Bone marrow (tissue), 2 donors: ENCODE measurements at places on chromosomes 2 and 18.

DNA sequence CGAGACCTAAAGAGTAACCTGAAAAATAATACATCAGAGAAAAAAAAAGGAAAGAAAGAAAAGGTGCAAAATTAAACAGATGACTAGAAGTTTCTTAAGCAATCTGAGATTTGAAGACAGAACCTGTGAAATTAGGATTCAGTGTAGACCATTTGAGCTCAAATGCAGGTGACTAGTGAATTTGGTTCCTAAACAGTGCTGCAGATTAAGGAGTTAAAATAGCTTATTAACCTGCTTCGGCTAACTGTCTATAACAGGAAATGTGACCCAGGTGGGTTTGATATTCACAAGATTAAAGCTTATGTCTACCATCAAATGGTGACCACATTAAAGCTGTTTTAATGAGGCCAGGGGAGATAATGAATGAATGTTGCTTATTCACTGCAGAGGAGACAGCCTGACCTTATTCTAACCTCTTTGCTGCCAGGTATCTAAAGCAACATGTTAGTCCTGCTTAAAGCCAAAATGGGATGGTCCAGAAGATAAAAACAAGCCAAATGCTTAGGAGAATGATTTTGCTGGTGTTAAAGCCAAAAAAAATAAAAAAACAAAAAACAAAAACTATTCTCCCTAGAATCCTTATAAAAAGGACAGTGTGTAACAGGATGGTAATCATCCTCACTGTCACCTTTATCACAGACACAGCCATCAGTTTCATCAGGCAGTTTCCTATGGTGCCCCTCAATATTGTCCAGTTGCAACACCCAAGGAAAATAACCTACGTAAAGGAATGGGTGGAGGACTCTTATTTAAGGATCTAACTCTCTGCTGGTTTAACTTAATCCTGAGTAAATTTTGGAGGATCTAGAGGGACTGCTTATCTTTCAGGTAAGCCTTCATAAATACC is 769.0 kb upstream of the ZEB2 start:
- DNase-seq, result no peak

- DNase-seq, result no peak
These were observed 102.3 kb downstream of the CDCA7 start for GRCh38 chr2:173456960-173457359.

GRCh38 chr2:242012956-242013764 is 143.6 kb downstream of the RTP5 start:
- DNase-seq, result no peak

GRCh38 chr2:148650881-148651280 is 6.3 kb downstream of the EPC2 start:
- no peak for DNase-seq

DNA sequence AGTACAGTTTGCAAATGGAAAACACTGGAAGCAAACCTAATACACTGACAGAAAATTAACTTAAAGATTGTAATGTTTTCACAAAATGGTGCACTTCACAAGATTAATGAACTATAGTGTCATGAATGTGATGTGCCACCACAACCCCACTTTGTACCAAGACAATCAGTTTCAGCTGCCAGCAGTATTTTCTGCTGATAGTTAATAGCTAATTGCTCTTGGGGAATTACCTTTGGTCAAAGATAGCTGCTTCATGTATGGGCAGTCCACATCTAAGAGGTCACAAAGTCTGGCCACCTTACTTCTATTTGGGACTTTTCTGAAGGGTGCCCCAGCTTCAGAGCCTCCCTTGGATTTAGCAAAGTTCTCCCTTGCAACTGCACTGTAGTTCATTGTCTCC is 254.0 kb downstream of the CALCRL start:
- no peak for DNase-seq

DNA sequence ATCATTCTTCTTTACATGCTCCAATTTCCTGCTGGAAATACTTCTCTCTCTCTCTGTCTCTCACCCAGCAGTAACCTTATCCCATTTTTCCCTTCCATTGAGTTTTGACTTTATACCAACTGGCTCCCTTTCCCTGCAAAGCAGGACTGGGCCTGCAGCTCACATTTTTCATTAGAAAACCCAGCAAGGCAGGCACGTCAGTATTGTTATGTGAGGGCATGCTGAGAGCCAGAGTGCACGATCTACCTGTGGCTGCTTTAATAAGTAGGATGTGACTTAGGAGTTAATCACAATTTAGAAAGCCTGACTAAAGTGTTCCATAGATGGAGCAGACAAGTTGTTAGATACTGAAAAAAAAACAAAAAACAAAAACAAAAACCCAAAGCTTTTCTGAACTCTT is 5.2 kb upstream of the NDUFV2 start:
- no peak for DNase-seq

- DNase-seq, result no peak
These were observed 1277.7 kb upstream of the CELF4 start for GRCh38 chr18:38843291-38843690.

DNA sequence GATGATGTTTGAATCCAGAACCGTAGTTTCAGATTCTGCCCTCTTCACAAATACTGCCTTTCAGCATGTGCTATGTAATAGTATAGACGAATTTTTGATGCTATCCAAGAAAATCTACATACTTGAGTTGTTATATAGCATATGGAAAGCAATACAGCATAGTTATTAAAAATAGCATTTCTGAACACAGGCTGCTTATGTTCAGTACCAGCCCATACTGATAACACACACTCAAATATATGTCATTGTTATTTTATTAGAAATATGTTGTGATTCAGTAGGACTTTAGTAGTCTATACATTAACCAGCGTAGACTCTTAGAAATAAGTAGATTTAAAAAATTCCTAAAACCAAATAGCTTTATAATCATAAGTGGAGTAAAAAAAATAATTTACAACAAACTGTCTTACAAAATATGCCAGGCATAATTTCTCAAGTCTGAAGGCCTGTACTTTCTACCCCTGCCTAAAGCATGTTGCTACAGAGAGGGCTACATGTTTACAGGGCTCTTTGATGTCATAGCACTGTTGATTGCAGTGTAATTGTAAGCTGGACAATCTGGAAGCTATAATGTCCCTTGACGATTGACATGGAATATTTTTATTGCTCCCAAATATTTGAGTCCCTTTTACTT is 86.3 kb downstream of the ASXL3 start:
- DNase-seq, result no peak

DNA sequence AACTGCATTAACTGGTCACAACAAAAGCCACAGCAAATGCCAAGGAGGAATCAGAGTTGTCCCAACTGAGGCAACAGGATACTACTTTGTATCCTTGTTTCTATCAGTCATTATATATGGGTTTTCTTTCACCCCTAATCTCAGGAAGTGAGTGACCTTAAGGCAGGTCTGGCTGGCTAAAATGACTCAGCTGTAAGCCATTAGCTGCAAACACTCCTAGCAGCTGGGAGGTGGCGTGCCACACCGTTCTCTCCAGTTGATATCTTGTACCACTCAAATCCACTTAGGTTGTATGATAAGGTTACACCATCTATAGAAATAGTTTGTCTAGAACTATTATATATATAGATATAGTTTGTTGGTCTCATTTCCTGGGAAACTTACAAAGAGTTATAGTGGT is 171.1 kb upstream of the MC4R start:
- DNase-seq, result no peak

DNA sequence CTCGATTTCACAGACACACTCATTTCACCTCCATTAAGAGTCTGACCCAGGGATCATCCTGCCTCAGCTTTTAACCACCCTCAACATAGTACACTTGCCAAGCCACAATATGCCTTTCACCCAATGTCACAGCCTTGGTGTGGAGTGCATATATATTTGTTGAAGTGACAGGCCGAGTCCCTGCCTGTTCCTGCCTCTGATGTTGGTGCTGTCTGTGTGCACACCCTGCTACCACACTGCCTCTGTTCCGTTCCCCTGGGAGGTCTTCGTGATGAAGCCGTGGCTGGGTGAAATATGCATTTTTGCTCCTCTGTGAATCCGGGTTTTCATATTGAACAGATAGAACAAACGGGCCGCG is 90.3 kb downstream of the RNF144A start:
- DNase-seq, result no peak

- no peak for DNase-seq
These were observed 128.4 kb downstream of the IKZF2 start for GRCh38 chr2:213022987-213023386.
